ENCODE measurements at places on chromosomes 11 and 22. TPM values are rescaled to one million over a fixed set of nuclear protein-coding genes. Genes with fewer than 3 reads are reported as not detected.

HEPN1 gene
- not detected for total RNA-seq

FLRT1 gene
- 0.35 TPM for total RNA-seq

MMP11 gene
- 25.3 TPM for total RNA-seq

DAGLA gene
- total RNA-seq: 4.2 TPM

APOL2 gene
- total RNA-seq: 58.6 TPM

PAX6 gene
- total RNA-seq: not detected

IL17REL gene
- not detected for total RNA-seq

PHF21B gene
- 0.30 TPM for total RNA-seq

THOC5 gene
- total RNA-seq: 47.5 TPM

OR8G1 gene
- total RNA-seq: not detected

FOXRED1 gene
- 30.3 TPM for total RNA-seq

Data from Right ventricle myocardium superior (tissue), 1 donor.